ENCODE measurements at places on chromosomes 4 and X.

DNA sequence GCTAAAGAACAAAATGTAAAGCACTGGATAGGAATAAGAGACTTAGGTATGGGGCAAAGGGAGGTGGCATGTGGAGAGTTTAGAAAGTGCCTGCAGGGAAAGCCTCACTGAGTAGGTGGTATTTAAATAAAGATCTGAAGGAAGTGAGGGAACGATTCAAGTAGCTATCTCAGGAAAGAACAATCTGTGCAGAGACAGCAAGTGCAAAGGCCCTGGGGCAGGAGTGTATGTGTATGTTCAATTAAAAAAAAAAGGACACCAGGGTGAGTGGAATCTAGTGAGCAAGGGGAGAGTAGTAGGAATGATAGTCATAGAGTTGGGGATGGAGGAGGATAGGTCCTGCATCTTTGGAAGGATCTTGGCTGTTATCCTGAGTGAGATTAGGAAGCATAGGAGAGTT lies 779.9 kb upstream of the FTHL17 start:
- no peak for DNase-seq

DNA sequence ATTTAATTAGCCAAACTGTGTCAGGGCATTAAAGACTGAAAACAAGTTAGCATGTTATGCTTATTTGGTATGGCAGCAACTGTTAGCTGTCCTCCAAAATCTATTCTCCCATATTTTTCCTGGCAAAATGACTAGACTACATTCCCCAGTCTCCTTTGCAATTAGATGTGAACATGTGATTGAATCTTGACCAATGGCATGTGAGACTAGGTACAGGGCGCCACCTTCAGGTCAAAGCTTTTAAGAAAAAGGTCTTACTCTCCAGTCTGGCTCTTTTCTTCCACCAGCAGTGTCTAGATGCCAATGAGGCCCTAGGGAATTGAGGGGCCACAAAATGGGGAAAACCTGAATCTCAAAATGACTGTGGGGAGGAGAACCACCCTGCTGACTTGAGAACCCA lies 408.2 kb downstream of the SMARCA1 start:
- DNase-seq, result no peak

GRCh38 chrX:13094374-13094773 lies 50.0 kb upstream of the FAM9C start:
- DNase-seq, result no peak

- no peak for DNase-seq
Measured at GRCh38 chrX:98409867-98410266, 1526.2 kb downstream of the RPA4 start.

DNA sequence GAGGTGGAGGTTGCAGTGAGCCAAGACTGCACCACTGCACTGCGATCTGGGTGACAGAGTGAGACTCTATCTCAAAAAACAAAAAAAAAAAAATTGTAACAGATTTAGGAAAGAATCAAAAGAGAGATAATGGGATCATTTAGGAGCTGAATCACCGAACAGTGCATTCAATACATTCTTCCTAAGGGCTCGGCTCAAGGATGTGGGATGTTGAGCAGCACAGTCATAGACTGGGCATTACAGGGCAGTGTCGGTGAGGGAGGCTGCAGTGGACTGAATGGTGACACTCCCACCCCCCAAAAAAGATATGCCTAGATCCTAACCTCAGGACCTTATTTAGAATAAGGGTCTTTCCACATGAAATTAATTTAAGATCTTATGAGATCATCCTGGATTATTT lies 70.0 kb downstream of the EVC2 start:
- DNase-seq, result no peak
